ENCODE measurements at places on chromosomes 11 and 22. TPM values are rescaled to one million over a fixed set of nuclear protein-coding genes. Genes with fewer than 3 reads are reported as not detected.
A peak's percentile ranks its signal among the peaks of the same experiment; 100 is the strongest.

- no peak for DNase-seq
These were observed 398.4 kb downstream of the CTTN start for GRCh38 chr11:70796648-70797227.

DNA sequence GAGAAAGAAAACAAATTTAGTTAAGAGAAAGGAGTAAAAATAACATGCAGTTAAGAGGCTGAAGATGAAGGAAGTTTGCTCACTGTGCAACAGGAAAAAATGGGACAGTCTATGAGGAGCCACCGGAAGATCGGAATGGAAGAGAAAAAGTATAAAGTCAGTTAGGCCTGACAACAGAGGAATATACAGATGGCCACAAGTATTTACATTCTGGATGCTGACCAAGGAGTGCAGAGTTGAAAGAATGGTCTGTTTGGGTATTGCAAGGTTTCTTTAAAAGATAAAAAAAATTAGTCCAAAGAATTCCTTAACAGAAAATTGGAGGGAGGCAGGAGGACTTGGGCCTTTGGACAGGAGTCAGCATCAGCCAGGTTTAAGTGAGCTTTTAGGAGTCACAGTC lies 37.5 kb downstream of the RBFOX2 start:
- no peak for DNase-seq

DNA sequence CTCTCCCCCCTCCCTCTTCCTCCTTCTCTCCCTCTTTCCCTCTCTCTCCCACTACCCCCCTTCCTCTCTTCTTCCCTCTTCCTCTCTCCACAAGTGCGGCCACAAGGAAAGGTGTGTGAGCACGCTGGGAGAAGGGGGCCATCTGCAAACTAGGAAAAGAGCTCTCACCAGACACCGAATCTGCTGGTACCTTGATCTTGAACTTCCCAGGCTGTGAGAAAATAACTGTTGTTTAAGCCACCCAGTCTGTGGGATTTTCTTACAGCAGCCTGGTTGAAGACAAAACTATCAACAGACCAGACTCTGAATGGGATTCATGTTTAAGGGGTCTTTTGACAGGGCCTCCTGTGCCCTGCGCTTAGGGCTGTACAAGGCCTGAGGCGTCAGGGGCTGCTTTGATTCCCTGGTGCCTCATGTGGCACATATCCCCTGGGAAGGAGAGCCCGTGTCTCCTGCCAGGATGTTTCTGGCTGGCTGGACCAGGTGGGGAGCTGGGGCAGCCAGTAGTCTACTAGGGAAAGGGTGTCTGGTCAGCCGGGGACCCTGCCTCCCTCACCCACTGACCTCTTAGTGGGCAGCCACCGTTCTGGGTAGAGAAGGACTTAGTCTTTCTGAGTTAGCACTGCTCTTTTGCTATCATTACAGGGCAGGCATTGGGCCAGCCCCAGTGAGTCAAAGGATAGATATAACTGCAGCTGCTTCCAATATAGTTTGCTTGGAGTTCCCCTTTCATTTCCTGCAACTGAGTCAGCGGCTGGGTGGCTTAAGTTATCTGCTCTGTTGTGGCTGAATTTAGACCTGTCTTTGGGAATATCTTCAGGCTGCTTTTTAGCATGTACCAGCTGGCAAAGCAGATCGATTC lies 6.2 kb downstream of the PANX1 start:
- no peak for DNase-seq

GRCh38 chr22:46087816-46088277 lies 62.5 kb upstream of the PPARA start:
- no peak for DNase-seq

- no peak for DNase-seq
These were observed 25.4 kb downstream of the COA4 start for GRCh38 chr11:73851046-73851764.

SLC17A6 gene
- not detected for total RNA-seq

DNA sequence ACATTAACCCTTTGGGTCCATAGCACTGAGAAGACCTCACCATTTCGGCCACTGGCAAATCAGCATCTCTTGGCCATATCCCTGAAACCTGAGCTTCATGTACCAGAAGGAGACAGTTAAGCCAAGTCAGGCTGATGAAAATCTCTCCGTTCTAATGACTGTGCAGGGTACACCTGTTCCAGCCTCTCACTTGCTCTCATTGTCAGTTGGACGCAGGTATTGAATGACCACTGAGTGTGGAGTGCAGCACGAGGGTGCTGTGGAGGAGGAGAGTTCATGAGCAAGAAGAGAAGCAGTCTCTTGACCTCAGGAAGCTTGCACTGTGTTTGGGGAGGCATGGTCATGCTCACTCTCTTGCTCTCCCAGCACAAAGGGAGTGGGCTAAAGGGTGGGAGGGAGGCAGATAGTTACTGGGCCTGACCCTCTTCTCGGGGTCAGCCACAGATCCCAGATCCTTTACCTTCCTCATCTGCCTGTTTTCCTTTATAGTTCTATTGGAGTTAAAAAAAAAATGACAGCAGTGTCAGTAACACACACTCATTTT lies 65.2 kb downstream of the ZBTB16 start:
- DNase-seq: no peak

SIAE gene
- 8.8 TPM for total RNA-seq

GRCh38 chr22:31495343-31495742 lies 993 bp upstream of the SFI1 start:
- no peak for DNase-seq

OR10A2 gene
- not detected for total RNA-seq

GRCh38 chr11:62881579-62882430 lies 1.1 kb downstream of the SLC3A2 start:
- peak; percentile 91 for DNase-seq

MMP26 gene
- total RNA-seq: not detected

SLC16A8 gene
- total RNA-seq: 0.14 TPM

DNA sequence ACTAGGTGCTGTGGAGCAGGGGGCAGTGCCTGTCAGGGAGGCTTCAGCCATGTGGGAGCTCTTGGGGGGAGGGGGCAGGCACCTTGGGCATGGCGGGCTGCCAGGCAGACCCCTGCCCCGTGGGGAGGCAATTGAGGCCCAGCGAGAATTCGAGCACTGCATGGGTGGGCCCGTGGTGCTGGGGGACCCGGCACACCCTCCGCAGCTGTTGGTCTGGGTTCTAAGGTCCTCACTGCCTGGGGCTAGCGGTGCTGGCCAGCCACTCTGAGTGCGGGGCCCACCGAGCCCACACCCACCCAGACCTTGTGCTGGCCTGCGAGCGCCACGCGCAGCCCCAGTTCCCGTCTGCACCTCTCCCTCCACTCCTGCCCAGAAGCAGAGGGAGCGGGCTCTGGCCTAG lies 835.5 kb upstream of the CNTN5 start:
- DNase-seq: no peak

DNA sequence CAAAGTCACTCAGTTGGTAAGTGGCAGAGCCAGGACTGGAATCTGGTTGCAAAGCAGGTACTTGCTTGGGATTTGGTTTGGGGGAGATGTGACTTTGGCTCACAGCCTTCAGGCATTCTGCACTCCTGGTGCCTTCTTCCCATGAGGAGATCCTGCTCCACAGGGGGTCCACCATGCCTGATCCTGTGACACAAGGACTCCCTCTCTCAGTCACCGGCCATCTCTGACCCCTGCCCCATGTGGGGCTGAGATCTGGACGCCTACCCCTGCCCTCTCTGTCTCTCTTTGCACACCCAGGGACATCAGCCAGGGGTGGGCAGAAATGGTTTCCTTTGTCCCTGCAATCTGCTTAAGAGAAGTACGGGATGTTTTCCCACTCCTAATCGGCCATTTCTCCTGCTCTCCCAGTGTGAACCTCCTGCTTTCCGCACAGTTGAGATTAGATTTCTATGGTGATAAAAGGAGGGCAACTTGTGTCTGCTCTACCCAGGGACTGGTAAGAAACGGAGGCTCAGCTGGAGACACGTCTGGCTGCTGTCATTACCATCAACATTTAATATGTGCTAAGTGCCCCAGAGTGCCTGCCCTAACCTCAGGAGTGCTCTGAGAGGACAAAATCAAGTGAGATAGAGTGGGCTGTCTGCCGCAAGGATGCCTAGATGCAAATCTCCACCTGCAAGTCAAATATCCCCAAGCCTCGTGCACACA lies 11.1 kb upstream of the FXYD6 start:
- DNase-seq: no peak

NPAS4 gene
- total RNA-seq: 1.00 TPM

GRCh38 chr11:18768472-18768901 lies 23.1 kb downstream of the PTPN5 start:
- no peak for DNase-seq

- no peak for DNase-seq
These were observed 4.2 kb downstream of the BRD1 start for GRCh38 chr22:49823289-49824045.

GRCh38 chr11:65446446-65447277 lies 24.1 kb downstream of the NEAT1 start:
- no peak for DNase-seq

OR51E2 gene
- total RNA-seq: 0.11 TPM

DNA sequence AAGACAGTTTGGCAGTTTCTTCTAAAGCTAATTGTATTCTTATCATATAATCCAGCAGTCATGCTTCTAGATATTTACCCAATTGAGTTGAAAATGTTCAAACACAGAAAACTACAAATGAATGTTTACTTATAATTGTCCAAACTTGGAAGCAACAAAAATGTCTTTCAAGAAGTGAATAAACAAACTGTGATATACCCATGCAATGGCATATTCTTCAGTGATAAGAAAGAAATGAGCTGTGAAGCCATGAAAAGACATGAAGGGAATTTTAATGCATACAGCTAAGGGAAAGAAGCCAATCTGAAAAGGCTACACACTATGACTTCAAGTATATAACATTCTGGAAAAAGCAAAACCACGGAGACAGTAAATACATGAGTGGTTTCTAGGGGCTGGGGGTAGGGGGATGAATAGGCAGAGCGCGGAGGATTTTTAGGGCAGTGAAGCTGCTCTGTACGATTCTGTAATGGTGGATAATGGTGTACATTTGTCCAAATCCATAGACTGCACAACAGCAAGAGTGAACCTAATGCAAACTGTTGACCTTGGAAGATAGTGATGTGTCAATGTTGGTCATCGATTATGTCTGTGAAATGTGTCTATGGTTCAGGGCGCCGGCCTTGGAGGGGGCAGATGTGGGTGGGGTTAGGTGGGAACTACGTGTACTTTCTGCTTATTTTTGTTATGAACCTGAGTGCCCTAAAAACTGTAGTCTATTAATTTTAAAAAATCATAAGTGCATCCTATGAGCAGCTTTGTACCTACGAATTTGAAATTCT lies 424.9 kb downstream of the TBC1D22A start:
- no peak for DNase-seq

GRCh38 chr11:17263769-17264168 lies 12.8 kb upstream of the NUCB2 start:
- DNase-seq: no peak

DNA sequence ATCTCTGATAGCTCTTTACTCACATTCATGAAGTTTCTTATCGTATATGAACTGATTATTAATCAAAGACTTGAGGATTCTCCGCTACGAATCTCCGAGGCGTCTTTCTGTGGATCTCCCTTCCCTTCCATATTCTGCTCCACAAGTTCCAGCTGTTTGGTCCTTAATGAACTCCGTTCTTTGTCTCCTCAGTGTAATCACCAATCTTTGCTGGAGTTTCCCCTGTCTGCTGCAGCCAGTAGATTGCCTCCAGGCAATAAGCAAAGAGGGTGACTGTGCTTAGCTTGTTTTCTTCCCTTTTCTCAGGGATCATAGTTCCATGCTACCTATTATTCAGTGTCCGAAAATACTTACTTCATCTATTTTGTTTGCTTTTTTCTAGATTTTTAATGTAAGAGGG lies 169.6 kb upstream of the FOLH1 start:
- no peak for DNase-seq

DNA sequence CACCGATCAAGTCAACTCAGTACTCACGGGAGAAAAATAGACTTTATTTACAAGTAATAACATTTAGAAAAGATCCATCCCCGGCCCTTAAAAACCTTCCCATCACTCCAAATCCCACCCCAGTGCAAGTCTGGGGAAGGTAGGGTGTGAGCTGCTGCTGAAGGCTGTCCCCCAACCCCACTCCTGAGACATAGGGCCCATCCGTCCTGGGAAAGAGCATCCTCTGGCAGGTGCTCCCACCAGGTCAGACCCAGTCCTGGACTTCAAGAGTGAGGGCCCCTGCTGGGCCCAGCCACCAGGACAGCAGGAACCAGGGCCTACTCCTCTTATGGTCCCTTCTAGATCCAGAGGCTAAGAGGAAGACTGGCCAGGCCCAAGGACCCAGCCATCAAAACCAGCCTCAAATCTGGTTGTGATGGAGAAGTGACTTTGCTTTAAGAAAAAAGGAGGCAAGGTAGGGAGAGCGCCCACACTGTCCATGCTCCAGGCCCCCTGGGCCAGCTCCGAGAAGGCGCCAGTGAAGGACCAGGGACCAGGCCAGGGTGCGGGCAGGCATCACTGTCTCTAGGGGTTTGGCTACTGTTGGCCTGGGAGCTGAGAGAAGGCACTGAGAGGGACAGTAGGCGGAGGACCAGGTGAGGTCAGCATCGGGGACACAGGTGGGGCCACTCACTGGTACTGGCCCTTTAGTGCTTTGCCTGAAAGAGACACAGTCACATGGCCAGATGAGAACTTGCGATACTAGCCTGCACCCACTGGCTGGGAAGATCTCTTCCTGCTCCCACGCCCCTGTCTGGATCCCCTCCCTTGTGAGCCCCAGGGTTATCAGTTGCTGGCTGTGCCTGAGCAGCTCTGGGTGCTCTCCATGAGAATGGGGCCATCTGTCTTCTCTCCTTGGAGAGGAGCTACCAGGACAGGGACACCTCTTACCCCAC lies 4.4 kb downstream of the IL18BP start:
- DNase-seq: no peak

- DNase-seq: no peak
These were observed 3.4 kb downstream of the PTPRJ start for GRCh38 chr11:47983464-47984397.

DNA sequence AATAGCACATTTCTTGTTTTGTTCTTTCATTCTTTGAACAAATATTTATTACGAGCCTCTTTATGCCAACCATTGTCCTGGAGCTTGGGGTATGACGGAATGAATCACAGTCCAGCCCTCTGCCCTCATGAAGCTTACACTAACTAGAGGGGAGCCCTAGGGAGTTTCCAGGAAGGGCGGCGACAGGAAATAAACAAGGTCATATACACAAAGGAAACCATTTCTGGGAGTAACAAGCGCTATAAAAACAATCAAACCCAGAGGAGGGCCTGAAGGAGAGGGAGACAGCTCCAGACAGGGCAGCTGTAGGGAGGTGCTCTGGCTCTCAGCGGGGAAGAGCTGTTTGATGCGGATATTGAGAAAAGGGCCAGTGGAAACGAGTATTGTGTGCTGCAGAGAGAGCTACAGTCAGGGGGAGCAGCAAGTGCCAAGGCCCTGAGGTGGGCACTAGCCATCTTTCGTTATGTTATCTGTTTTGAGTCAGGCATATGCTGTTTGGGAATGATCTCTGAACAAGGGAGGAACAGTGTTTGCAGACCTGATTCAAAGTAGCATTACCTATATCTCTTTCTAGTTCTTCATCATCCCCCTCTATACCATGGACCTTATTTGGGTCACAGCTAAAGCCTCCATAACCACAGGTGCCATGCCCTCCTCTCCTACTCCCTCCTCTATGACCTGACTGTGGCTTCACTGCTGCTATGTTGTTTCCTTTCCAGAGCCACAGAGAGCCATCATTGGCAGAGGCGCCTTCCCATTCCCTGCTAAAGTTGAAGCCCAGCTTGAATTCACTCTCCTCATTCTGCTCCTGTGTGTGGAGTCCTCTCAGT lies 15.3 kb upstream of the ZBTB16 start:
- no peak for DNase-seq

GRCh38 chr11:569158-569885 lies 6.9 kb upstream of the PHRF1 start:
- DNase-seq: no peak

PHF21A gene
- 102 TPM for total RNA-seq
